ENCODE measurements at places on chromosomes 13 and 19.
A peak's percentile ranks its signal among the peaks of the same experiment; 100 is the strongest.

DNA sequence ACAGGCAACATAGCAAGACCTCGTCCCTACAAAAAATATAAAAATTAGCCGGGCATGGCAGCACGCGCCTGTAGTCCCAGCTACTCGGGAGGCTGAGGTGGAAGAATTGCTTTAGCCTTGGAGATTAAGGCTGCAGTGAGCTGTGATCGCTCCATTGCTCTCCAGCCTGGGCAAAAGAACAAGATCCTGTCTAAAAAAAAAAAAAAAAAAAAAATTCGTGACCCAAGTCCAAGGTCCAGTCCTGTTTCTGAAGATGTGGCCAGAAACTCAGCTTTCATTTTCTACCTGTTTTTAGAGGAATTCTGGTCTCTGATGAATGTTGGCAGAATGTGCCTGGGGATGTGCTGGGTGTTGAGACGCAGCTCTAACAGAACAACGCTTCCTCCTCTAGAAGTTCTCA is 1.9 kb upstream of the PGPEP1 start:
- DNase-seq = no peak

DNA sequence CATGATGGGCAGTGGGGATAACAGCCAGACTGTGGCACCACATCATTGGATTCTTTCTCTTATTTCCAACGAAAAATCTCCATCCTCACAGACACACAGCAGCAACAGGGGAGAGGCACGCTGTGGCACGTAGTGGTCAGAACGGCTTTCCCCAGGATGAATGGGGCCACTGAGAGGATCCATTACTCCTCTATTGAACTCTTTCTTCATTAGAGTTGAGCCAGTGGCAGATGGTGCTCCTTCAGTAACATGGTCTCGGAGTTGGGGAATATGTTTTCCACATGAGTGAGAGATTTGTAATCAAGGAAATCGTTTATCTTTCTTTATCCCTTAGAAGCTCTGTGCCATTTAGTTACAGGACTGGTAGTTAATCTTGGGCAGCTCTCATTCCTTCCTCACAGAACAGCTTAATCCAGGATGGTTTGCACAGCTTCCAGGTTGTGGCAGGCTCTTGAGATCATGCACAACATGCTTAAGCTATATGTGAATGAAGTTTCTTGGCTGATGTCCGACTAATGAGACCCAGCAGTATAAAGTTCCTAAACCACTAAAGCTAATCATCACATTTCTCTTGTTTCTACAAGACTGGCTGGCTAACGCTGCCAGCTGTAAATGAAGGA is 180.5 kb upstream of the SLC10A2 start:
- DNase-seq = no peak

GRCh38 chr13:39217471-39217870 is 179.2 kb downstream of the NHLRC3 start:
- no peak for DNase-seq

GRCh38 chr19:14968247-14968646 is 11.4 kb downstream of the SLC1A6 start:
- no peak for DNase-seq

- DNase-seq = no peak
Observed at GRCh38 chr13:30235216-30235615, 72.1 kb downstream of the KATNAL1 start.

DNA sequence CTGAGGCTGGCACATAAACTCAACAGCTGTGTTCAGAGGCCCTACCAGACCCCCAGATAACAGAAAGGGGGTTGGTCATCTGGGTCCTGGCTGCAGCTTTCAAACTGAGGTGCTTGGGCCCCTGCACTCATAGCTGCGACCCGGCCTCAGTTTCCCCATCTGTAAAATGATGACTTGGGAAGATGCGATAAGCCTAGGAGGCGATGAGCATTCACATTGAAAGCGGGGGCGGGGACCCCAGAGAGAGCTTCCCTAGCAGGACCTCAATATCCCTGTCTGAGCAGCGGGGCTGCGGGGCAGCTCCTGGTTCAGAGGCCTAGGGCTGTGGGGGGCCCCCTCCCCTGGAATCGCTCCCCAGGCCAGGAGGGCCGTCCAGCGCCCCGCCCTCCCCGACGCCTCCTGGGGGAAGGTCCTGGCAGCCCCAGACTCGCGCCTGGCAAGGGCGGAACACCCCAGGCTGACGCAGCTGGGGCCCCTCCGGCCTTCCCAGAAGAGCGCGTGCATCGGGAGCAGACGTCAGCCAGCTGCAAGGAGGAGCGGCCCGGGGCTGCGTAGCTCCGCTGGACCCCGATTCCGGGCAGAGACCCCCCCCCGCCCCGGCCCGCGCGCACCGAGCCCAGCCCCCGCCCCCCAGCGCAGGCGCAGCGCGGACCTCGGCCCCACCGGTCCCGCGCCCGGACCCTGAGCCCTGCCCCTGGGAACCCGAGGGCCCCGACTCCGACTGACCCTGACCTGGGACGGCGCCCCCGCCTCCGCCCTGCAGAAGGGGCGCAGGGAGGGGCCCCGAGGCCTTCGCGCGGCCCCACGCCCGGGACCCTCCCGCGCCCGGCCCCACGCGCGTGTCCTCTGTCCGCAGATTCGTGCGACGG is 3.5 kb downstream of the FSTL3 start:
- peak; percentile 17 for DNase-seq

GRCh38 chr19:49441210-49441959 is at the start of gene SLC17A7:
SLC17A7 (minus strand) TSS chr19:49441527; CDS start chr19:49441379, 148 bp downstream.
- no peak for DNase-seq

DNA sequence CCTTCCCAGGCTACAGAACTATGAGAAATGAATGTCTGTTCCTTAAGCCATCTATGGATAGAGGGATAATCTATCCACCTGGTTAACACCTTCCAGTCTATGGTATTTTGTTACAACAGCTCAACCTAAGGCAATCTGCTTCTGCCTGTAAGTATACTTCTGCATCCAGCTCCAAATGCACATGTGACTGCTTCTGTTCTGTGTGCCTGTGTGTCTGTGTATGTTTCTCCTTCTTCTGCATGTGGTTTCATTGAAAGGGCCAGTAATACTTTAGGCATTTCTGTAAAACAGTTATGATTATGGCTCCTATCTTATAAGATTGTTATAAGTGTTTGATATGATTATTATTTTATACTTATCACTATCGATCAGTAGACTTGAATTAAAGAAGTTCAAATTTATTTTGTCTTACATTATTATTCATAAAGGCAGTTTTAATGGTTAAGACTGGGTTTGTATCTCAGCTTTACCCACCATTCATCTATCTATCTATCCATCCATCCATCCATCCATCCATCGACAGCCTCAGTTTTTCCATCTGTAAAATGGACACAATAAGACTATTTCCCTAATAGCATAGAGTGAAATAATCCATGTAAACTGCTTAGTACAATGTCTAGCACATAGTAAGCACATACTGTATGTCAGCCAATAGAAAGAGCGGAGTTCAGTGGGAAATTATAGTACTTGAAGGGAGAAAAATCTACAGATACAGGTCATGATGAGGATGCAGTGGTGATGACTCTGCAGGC is 37.5 kb upstream of the TM9SF2 start:
- DNase-seq = no peak

Measured in stimulated activated CD4-positive, alpha-beta T cell treated with anti-CD3 and anti-CD28 coated beads, TNF-alpha, amount 100 ng/mL, for 4 hours (primary cell).